ENCODE measurements at places on chromosomes 1 and 21.

DNA sequence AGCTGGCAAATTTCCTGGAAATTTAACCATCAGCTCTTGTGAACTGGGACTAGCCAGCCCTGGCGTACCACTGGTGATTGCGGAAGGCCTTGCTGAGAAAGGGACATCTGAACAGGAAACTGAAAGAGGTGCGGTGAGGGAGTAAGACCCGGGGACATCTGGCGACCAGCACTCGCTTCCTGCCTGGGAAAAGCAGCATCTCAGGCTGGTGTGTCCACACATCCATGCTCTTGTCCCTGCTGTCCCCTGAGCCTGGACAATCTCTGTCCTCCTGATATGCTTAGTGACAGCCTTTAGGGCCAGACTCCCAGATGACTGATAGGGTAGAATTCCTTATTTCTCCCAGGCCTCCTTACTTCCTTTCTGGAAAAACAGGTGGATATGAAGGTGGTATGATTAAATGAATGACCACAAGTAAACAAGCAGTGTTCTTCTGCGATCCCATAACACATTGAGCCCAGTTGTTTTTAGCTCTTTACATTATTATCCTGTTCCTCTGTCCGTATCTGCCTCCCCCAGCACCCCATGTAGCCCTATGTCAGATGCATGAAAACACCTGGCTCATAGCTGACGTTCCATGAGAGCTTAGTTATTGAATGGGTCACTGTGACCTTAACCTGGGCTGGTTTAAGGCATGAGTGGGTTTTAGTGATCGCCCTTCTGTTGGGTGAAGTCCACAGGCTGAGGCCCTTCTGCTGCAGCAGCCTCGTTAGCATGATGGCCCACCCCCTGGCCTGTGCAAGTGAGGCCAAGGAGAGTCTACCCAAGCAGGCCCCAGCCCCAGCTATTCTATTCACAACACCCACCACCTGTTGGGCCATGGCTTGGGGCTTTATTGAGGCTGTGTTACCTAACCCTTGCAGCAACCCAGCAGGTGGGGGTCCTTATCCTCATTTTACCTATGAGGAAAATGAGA is 76.1 kb upstream of the GADD45A start:
- DNase-seq: no peak

- DNase-seq: no peak
These were observed 310.3 kb upstream of the SGIP1 start for GRCh38 chr1:66223681-66224080.

DNA sequence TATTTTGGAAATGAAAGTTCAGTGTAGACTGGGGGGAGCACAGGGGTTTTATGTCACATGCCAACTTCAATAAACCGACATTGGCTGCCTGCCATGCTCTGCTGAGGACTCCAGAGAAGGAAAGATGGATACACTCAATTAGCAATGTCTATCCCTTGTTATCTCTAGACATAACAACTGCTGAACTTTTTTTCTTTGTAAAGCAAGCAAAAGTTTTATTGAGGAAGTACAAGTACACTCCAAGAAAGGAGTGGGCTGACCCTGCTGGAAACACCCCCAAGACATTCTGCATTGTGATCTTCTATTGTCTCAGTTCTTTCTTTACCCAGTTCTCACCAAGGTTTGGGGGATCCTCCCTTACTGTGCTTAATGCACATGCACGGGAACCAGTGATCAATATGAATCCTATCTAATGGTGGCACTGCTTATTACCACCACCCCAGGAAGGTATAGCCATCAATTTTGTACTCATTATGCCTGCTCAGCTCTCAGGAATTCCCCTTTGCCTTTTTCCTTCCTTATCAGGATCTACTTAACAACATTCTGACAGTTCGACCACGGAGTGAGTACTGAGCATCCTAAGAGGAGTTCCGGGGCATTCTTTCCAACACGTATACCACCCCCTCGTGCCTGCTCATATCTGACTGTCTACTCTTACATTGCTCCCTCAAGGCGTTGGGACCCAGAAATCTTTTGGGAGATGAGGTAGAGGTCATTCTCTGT is 28.7 kb downstream of the SYNJ1 start:
- DNase-seq: no peak

GRCh38 chr21:45997205-45997494 is 15.6 kb downstream of the COL6A1 start:
- DNase-seq: no peak

- peak; percentile 12 for DNase-seq
These were observed 18.1 kb downstream of the ZDHHC18 start for GRCh38 chr1:26844424-26845196.

GRCh38 chr1:39159224-39160036 is 45.1 kb upstream of the MACF1 start:
- DNase-seq: no peak

DNA sequence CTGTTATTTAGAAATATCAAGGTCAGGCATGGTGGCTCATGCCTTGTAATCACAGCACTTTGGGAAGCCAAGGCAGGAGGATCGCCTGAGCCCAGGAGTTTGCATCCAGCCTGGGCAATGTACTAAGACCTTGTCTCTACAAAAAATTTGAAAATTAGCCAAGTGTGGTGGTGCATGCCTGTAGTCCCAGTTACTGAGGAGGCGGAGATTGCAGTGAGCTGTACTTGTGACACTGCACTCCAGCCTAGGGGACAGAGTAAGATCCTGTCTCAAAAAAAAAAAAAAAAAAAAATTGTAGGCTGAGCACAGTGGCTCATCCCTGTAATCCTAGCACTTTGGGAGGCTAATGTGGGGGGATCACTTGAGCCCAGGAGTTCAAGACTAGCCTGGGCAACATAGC is 45.3 kb downstream of the PIK3CD start:
- no peak for DNase-seq

- no peak for DNase-seq
These were observed 93.4 kb upstream of the SOD1 start for GRCh38 chr21:31566064-31566463.

- no peak for DNase-seq
These were observed 4.2 kb upstream of the KRTAP12-1 start for GRCh38 chr21:44686000-44686781.
